Activated CD4-positive, alpha-beta T cell treated with anti-CD3 and anti-CD28 coated beads, Interleukin-2, Interleukin-6, amounts not matched to agents 100 ng/mL and 50 ng/mL, durations not matched to agents 16 hours and 8 hours (primary cell): ENCODE measurements at places on chromosomes 11 and 22.

DNA sequence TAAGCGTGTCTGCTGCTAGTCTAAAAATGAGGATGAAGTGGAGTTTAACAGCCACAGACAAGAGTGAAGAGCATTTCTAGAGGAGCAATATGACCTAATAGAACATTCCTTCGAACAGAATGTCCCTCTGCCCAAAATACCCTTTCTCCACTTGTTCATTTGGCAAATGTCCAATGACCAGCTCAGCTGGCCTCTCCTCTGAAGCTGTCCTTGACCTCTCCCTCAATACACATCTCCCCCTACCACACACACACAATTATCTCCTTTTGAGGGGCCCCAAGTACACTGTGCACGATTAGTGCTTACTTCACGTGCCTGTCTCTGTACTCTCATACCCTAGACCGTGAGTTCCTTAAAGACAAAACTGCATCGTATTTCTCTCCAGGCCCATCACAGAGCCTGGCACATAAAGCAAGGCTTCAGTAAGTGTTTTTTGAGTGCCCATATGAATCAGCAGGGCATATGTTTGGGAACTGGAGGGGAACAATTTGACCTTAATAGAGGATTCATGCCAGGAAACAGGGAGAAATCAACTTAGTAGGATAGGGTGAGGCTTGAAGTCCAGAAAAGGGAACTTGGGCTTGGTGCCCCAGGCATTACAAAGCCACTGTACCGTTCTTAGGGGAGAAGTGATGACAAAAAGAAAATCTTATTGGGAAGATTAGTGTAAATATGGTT, 18.1 kb upstream of the NCAM1 start:
- DNase-seq = no peak

DNA sequence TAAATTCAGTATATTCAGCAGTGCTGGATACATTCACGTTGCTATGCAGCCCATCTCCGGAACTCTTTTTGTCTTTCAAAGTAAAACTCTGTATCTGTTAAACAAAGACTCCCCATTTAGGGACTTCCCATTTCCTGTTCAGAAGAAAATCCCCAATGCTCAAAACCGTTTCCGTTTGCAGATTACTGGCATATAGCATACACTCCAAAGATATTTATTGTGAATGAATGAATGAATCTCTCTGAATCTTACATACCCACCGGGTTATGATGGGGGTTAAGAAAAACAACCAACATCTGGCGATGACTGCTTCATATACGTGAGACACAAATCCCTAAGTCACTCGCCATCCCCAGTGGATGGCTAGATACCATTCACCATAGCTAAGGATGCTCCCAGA, 1.6 kb downstream of the THY1 start:
- no peak for DNase-seq

DNA sequence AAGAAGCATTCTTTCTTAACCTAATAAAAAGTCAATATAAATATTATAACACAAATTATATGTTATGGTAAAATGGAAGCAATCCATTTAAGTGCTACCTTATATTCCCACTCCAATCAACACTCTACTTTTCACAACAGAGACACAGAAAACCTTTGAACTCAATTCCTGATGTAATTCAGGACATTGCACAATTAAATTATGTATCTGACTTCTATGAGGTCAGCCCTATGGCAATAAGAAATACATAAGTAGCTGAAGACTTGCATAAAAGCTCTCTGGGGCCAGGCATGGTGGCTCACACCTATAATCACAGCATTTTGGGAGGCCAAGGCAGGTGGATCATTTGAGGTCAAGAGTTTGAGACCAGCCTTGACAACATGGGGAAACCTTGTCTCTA, 6.8 kb downstream of the OR4D10 start:
- DNase-seq = no peak

DNA sequence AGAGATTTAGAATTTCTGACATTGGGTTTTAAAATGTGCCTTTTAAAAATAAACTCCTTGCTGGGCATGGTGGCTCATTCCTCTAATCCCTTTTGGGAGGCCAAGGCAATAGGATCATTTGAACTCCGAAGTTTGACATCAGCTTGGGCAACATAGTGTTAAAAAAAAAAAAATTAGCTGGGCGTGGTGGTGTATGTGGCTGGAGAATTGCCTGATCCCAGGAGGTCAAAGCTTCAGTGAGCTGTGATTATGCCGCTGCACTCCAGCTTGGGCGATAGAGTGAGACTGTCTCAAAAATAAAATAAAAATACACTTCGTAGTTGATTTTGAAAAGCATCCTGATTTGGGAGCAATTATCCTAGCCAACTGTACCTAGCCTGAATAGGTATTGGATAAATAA, 3.4 kb upstream of the APLP2 start:
- DNase-seq = no peak
